Esophagus mucosa (tissue), 1 donor: ENCODE measurements at places on chromosomes 2 and 18. TPM values are rescaled to one million over a fixed set of nuclear protein-coding genes. Genes with fewer than 3 reads are reported as not detected.

The SLC9A4 gene
- 0.08 TPM for total RNA-seq

The UGT1A5 gene
- total RNA-seq = 0.68 TPM

The RESP18 gene
- total RNA-seq = not detected

The SERPINB3 gene
- 879 TPM for total RNA-seq

The FOXI3 gene
- not detected for total RNA-seq

The CDCA7 gene
- 14.5 TPM for total RNA-seq

The CCDC141 gene
- 0.28 TPM for total RNA-seq

The CNTNAP5 gene
- total RNA-seq = not detected
